ENCODE measurements at places on chromosomes 3 and 15.

- peak; percentile 43 for DNase-seq
These were observed 44.4 kb downstream of the FLNB start for GRCh38 chr3:58052373-58053273.

DNA sequence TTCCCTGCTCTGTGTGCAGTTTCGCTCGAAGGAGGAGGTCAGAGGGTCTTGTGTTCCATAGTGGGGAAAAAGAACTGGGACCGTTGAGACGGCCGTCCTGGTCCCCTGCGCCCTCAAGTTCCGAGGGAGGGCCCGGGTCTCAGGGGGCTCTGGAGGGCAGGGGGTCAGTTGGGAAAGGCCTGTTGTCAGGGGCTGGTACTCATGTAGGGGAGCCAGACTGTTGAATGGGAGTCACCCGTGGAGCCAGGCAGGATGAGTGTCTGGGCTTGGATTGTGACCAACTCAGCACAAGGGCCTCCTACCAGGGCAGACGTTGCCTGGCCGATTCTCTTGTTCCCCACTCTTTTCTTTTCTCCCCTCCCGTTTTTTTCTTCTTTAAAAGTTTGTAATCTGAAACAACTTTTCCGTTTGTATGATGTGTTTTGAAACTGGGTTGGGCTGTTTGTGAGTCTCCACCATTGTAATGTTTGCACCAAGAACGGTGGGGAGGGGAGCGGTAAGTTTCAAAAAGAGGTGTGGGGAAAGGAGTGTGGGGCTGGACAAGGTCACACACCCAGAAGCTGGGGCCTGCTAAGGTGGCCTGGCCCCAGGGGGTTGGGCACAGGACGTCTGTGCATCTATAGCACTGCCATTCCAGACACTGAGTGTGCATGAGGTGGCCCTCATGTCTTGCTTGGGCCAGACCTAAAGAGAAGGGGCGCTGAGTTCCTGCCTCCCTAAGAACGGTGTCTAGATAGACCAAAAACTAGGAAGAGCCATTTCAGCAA, 1.1 kb downstream of the CMTM7 start:
- DNase-seq: peak; percentile 18

- DNase-seq: no peak
These were observed 76.8 kb upstream of the KLHL25 start for GRCh38 chr15:85871545-85871944.

DNA sequence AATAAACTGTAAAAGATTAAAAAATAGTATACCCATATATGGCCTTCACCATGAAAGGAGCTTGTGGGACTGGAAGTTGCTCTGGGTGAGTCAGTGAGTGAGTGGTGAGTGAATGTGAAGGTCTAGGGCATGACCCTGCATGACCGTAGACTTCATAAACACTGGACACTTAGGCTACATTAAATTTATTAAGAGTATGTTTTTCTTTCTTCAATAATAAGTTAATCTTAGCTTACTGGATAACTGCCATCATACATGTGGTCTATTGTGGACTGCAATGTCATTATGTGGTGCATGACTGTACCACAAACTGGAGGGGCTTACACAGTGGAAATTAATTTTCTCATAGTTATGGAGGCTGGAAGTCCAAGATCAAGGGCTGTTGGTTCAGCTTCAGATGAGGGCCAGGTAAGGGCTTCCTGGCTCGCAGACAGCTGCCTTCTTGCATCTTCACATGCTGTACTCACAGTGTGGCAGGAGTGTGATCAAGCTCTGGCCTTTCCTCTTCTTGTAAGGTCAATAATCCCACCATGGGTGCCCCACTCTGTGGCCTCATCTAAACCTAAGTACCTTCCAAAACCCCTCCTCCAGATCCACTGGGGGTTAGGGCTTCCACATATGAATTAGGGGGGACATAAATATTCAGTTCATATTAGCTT, 40.8 kb upstream of the PRR23E start:
- DNase-seq: peak; percentile 6

- DNase-seq: no peak
These were observed 28.7 kb downstream of the DLEC1 start for GRCh38 chr3:38067508-38068233.

GRCh38 chr3:78848392-78849288, 919.2 kb downstream of the ROBO1 start:
- peak; percentile 72 for DNase-seq

GRCh38 chr3:52882377-52882776, 15.0 kb downstream of the STIMATE start:
- no peak for DNase-seq

Measured in DMS53 (cell line).